ENCODE measurements at places on chromosomes 2 and 18.
A peak's percentile ranks its signal among the peaks of the same experiment; 100 is the strongest.

- no peak for DNase-seq
These were observed 55.1 kb downstream of the DGKD start for GRCh38 chr2:233409286-233409991.

GRCh38 chr2:67871686-67872412, 191.0 kb downstream of the C1D start:
- DNase-seq = no peak

GRCh38 chr18:48325115-48325665, 84.0 kb downstream of the ZBTB7C start:
- DNase-seq = no peak

DNA sequence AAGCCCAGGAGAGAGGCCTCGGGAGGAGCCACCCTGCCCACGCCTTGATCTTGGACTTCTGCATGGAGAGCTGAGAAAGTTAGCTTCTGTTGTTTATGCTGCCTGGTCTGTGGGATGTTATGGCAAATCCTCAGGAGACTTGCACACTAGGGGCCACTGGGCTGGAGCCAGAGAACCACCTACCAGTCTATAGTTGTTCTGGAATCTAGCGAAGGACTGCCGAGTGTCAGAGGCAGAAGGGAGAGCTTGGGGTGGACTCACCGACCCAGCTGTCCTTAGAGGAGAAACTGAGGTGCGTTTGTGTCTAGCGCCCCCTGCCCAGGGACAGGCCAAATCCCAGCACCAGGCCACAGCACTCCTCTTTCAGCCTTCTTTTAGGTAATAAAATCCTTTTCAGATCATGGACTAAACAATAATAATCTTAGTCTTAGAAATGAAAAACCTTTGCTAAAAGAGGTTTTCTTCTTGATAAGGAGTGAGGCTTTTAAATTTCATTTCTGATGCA, 398.7 kb upstream of the SALL3 start:
- no peak for DNase-seq

- DNase-seq = no peak
These were observed 36.5 kb downstream of the LPIN2 start for GRCh38 chr18:2976218-2977132.

DNA sequence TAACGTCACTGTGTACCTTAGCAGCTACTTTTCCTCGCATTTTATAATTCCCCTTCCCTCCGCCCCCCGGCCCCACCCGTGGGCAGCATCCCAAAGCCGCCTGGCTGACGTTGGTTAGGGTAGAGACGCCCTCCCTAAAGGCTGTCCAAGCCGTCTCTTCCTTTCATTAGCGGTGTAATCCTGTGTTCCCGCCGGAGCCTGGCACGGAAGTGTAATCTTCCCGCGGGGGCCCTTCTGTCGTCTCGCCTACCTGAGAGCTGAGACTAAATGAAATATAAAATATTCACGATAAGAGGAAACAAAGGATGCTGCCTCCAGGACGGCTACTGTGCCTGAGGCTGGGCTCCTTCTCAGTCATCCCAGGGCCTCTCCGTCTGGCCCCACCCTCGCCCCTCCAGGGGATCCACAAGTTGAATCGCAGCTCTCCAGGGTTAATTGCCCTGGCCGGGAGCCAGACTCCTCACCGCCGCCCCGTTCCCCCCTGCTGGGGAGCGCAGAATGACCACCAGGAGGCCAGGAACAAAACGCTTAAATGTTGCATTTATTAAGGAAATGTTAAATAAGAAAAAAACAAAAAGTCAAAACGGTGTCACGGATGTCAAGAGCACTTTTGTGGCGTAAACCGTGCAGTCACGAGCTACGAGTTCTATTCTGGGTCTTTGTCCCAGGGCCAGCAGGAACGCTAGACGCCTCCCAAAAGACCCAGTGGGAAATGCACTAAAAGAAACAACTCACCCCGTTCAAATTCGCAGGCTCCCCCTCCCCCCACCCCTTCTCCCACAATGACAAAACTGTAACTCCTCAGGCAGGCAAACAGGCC, 1.5 kb downstream of the RPRM start:
- DNase-seq = peak; percentile 5

DNA sequence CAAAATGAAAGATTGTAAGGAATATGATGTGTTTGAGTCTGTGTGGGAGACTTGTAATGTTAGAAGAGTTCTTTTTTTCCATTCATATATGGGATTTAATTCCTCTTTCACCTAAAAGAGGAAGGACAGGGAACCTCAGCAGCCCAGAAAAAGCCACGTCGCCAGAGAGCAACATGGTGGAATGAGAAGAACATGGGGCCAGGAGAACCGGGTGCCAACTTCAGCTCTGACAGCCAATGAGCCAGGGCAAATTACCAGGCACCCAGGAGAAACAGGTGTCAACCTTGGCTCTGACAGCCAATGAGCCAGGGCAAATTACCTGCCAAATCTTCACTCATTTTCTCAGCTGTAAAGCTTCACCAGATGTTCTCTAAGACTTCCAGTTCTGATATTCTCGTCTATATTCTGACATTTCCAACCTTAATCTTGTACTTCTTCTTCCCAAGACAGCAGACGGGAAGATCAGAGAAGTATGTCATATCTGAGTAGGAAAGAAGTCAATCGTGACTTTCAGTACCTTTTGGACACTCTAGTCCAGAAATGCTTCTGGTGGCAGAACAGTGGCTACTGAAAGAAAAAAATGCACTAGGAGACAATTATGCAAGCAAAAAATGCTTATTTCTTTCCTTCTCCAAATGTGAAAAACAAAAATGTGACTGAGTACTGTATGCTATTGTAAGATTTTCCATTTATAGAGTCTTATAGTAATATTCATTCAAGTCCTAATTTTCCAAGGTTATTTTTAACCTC, 79.2 kb upstream of the COL5A2 start:
- no peak for DNase-seq

All from activated CD4-positive, alpha-beta T cell treated with anti-CD3 and anti-CD28 coated beads for 36 hours (primary cell).